ENCODE measurements at places on chromosomes 13 and 19.
A peak's percentile ranks its signal among the peaks of the same experiment; 100 is the strongest.

GRCh38 chr19:47755065-47755761, 9.9 kb downstream of the NOP53 start:
- DNase-seq: no peak

DNA sequence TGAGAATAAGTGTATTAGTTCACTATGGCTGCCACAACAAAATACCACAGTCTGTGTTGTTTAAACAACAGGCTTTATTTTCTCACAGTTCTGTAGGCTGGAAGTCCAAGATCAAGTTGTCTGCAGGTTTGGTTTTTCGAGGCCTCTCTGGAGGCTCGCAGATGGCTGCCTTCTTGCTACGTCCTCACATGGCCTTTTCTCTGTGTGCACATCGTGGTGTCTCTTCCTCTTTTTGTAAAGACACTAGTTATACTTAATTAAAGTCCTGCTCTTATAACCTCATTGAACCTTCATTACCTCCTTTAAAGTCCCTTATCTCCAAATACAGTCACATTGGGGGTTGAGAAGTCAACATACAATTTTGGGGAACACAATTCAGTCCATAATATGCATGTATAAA, 10.6 kb downstream of the CSNK1A1L start:
- no peak for DNase-seq

DNA sequence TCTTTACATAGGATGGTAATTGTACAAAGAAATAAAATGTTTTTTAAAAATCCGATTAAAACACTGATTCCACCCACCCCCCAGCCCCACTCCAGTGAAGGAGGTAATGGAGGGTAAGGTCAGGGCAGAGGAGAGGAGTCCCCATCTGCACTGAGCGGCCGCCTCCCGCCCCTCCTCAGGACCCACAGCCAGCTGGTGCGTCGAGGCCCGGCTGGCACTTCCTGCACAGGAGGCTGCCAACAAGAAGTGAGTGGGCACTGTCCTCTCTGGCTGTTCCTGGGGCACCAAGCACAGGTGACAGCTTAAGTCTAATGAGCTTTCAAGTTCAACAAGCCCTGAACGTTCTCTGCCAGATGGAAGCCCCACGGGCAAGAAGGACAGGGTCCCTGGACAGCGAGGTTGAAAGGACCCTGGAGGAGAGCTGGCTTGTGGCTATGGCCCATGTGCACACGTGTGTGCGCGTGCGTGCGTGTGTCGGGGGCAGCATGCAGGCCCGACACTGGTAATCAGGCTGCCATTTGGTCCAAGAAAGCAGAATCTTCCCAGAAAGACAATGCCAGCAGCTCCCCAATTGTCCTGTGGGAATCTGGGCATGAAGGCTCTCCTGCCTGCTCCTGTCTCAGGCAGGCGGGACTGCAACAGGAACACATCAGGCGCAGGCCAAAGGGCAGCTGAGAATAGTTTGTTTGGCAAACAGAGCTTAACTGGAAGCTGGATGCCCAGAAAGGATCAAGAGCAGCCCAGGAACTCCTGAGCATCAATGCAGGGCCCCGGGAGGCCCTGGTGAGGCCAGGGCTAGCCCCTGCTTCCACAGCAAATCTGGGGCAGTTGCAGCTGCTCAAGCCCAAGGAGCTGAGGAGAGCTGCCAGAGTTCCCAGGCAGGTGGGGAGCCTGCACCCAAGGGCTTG, 15.1 kb upstream of the EPHX3 start:
- no peak for DNase-seq

DNA sequence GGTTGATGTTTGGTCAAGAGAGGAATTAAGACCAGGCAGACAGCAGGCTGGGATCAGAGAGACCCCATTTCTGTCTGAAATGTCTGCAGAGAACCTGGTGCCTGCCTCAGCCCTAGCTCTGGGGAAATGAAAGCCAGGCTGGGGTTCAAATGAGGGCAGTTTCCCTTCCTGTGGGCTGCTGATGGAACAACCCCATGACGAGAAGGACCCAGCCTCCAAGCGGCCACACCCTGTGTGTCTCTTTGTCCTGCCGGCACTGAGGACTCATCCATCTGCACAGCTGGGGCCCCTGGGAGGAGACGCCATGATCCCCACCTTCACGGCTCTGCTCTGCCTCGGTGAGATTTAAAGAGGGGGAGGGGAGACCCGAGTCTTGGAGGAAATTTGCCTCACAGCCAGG, at the start of gene LILRB4:
Gene LILRB4, plus strand, starts transcription at position 256 of the 400 bp plus-strand sequence. Its CDS starts 49 bp downstream, at position 305.
- DNase-seq: no peak

- DNase-seq: no peak
Observed at GRCh38 chr13:109963960-109964563, 177.7 kb upstream of the IRS2 start.

GRCh38 chr13:24985896-24986295, 110.0 kb upstream of the PABPC3 start:
- no peak for DNase-seq

GRCh38 chr19:23999821-24000610, 85.3 kb downstream of the ZNF726 start:
- DNase-seq: no peak

- peak; percentile 3 for DNase-seq
Observed at GRCh38 chr13:31236211-31236786, 36.5 kb downstream of the B3GLCT start.

DNA sequence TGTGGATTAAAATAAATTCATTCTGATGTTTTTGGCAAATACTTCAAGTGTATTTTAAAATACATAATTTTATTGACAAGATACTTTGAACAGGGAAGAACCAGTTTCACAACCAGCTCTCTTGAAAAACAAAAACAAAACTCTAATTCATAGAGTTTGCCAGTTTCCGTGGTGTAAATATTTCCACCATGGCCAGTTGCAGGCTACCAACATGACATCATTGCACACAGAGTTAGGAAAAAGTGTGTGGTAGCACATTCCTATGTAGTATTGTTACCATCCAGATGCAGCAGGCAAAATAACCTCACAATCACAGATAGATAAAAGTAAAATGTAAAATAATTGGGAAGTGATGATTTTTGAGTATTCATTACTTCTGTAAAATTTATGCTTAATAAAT, 7.7 kb upstream of the RNF113B start:
- DNase-seq: no peak

- no peak for DNase-seq
Observed at GRCh38 chr19:3397266-3398022, 31.1 kb downstream of the NFIC start.

DNA sequence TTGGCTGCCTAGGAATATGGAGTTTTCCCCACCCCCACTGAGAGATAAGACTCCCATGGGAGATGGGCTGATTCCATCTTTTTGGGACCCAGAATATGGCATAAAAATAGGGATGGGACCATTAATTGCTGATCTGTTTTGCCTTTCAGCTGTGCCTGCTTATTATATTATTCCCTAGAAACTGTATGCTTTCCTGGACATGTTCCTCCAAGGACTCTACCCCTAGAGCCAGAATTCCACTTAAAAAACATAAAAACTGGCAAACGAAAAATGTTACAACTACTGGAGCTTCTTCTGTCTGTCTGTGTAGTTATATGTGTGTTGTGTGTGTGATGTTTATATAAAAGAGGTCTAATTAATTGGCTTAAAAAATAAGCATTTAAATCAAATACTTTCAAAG, 159.9 kb upstream of the PRR20A start:
- DNase-seq: no peak

DNA sequence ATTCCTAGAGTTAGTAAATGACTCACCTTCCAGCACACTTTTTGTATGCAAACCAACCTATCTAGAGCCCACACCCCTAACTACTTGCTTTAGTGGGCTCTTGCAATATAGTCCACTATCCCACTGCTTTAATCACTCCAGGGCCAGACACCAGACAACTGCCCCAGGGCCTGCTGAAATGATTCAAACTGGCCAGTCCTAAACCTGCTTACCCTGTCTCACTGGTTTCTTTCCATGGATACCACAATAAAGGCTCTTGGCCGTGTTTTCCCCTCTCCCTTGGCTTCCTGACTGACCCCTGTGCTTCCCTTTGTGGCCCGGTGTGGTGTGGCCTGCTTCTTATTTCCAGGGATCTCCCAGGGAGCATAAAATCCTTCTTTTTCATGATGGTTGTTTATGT, 14.6 kb downstream of the HS6ST3 start:
- DNase-seq: no peak

DNA sequence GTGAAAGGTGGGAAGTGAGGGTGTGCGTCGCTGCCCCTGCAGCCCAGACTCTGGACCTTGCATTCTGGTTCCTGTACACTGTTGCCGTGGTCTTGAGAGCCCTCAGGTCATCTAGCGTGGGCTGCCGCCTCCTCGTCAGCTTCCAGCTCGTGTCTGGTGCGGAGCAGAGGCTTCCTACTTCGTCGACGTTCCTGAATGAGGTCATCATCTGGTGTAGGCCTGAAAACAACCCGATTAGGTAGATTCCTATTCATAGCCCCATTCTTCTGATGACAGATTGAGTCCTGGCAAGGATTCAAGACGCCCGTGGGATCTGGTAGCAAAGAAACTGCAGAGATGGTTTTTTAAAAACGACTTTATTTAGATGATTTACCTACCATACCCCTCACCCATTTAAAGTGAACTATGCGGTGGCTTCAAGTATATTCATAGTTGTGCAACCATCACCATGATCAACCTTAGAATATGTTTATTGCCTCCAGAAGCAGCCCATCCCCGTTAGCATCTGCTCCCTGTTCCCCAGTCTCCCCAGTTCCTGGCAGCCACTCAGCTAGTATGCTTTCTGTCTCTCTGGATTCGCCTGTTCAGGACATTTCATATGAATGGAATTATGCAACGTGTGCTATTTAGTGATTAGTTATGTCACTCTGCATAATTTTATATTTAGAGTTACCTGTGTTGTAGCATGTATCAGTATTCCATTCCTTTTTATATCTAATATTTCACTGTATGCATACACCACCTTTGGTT, 13.8 kb downstream of the NAXD start:
- no peak for DNase-seq

GRCh38 chr13:49828453-49828852, 36.0 kb upstream of the KPNA3 start:
- DNase-seq: no peak

GRCh38 chr13:55653497-55653896, 1487.2 kb upstream of the PRR20A start:
- DNase-seq: no peak

DNA sequence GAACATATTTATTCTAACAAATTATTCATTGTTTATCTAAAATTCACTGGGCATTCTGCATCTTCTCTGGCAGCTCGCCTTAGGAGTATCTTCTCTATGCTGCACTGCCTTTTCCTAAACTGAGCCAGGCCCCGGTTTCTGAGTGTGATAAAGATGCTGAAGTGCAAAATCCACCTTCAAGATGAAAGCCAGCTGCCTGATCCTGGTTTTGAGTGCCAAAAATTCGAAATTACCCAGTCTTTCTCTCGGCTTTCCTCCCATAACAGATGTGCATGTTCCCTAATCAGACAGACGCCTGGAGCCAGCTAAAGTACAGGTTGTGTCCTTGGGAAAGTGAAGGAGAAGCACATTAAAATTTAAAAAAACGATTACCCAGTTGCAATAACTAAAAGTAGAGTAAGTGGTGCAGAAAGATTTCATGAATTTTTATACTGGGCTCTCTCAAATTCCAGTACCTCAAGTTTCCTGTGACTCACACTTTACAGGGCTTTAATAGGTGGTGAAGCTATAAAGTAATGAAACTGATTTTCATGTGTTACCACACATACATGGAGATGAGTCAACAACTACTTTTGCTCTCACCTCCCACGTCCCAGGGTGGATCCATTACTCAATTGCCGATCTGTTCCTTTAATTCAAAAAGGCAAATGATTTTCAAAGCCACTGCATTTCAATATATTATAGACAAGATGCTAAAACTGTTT, 65.0 kb upstream of the GTF2F2 start:
- no peak for DNase-seq

DNA sequence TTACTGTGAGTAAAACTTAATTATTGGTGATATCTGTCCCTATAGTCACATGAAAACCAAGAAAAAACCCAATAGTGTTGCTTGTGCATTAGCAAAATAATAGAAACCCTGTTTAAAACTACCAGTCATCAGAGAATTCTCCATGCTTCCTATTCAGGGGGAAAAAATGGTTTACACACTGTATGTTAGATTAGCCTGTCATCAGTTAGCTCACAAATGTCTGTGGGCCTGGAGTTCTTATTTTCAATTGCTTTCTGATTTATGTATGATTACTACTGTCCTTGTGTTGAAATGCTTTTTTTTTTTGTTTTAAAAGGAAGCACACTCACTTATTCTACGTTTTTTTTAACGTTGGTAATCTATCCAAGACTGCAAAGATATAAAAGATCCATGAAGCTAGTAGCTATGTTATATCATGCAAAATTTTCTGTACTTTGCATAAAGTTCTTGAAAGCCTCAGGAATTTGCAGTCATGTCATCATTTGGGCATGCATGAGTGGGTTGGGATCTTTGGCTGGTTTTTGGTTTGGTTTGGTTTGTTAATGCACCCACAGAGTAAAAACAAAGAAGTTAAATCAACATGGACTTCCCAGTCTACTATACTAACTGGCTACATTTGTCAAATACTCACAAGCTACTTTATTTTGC, 25.9 kb downstream of the RXFP2 start:
- no peak for DNase-seq

GRCh38 chr13:76245211-76245610, 609.1 kb downstream of the LMO7 start:
- DNase-seq: no peak

- no peak for DNase-seq
Observed at GRCh38 chr19:1893791-1894190, 8.5 kb upstream of the ABHD17A start.

DNA sequence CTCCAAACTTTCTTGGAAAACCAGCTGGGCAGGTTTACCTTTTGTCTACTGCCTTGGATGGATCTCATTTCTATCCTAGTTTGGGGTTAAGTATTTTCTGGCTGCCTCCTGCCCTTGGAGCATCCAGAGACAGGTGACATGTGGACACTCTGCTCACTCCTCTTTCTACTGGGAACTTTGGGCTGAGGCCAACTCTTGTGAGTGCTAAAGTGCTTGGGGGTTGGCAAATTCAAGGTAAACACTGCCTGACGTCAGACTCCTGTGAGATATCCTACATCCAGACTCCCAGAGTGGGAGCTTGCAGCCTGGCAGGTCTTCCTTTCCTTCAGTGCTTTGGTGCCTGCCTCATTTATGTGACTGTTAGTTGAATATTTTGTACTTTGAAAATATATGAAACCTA, 388.1 kb downstream of the KCNRG start:
- no peak for DNase-seq

GRCh38 chr19:48873476-48874302, 1.5 kb downstream of the PPP1R15A start:
- no peak for DNase-seq

DNA sequence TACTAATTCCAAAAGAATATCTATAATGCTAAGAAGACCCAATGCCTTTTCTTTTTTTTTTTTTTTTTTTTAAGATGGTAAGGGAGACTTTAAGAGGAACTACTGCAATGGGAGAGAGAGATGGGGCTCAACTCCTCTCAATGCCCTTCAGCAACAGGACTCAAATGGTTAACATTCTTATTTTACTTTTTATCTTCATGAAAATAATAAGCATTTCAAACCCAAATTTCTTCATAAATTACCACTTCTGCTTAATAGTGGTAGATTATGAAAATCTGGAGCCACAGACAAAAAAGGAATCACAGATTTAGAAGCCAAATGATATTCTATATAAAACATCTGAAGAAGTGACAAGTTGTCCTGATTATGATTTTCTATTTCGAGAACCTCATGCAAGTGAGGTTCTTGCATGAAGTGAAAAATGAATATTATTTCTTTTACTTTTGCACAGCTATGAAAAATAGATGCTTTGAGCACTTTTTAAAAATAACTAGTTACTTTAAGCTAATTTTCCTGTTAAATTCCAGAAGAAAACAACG, 74.2 kb downstream of the SERP2 start:
- DNase-seq: no peak
